ENCODE measurements at places on chromosomes 7 and 10.

DNA sequence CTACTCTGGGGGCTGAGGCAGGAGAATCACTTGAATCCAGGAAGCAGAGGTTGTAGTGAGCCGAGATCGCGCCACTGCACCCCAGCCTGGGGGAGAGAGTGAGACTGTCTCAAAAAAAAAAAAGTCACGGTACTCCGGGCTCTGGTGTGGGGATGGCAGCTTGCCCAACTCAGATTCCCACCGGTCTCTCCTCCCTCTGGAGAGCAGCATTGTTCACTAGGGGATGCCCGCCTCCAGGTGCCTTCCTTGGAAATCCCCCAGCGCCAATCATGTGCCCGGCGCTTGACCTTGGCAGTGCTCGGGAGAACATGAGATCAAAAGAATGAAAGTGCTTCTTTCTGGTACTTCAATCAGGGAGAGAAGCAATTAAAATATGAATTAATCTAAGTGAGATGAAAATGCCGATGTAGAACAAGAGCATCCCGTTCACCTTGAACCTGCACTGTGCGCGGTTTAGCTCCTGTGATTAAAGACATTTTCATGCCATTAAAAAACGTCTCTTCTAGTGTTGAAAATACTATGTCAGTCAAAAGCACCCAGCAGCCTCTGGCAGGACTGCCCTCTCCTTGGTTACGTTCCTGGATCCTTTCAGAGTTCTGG is 1127.3 kb upstream of the AUTS2 start:
- no peak for DNase-seq

- no peak for DNase-seq
Observed at GRCh38 chr10:104345941-104346340, 7.7 kb upstream of the ITPRIP start.

DNA sequence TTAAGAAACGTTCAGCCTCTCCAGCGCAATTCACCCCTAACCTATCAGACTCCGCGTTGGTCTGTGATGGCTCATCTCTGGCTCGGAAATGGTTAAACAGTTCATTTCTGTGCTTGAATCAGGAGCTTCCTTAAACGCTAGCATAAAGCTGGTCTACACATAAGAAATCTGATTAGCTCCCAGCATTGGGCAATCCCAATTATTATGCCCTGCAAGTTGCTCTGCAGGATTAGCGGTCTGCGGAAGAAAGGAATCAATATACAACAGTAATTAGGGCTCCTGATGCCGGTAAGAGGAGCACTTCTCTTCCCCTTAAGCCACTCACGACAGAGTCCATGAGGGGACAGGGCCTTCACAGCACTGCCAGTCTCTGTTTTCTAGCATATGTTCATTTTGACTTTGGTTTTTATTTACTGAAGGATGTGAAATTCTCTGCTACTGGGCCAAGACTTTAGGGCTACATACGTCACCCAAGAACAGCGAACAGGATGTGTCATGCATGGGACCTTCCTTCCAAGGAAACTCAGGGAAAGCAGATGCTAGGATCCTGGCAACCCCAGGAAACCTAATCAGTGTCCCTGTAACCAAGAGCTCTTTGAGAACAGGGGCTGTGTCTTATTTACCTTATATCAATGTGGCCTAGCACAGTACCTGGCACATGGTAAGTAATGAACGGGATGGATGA is 324.4 kb downstream of the KCNMA1 start:
- DNase-seq = no peak

DNA sequence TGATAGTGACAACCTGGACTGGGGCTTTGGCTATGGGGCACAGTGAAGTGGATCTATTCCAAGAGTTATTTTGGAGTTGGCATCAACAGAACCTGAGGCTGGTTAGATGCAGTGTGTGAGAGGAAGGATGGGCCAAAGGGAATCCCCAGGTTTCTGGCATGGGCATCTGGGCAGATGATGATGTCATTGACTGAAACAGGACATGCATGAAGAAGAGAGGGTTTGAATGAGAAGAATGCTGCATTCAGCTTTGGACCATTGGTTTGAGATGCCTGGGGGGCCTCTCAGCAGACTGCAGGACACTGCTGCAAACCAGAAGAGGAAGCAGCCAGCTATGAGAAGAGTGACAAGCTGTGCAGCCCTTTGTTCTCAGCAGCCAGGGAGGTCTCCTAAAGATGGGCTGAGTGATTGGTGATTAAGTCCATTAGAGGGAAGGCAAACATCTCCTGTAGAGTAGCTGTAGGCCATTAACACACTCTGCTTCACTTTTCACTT is 23.1 kb upstream of the PIK3CG start:
- DNase-seq = no peak

- no peak for DNase-seq
Observed at GRCh38 chr7:36180121-36180520, 27.1 kb downstream of the EEPD1 start.

DNA sequence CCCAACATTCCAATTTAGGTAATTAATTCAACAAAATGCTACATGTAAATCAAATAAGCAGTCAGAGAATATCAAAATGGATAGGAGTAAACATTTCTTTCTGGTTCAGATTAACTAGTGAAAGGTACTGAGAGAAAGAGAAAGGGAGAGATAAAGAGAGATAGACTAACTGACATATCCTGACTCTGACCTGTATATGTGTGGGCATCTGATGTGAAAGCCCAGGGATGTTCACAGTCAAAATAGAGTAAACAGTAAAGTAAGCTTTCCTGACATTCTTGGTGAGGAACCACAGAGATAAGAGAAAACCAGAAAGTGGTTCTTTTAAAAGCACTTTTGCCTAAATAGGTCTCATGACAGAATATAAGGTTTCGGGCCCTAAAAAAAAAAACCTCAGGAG is 37.5 kb upstream of the ANK3 start:
- no peak for DNase-seq

DNA sequence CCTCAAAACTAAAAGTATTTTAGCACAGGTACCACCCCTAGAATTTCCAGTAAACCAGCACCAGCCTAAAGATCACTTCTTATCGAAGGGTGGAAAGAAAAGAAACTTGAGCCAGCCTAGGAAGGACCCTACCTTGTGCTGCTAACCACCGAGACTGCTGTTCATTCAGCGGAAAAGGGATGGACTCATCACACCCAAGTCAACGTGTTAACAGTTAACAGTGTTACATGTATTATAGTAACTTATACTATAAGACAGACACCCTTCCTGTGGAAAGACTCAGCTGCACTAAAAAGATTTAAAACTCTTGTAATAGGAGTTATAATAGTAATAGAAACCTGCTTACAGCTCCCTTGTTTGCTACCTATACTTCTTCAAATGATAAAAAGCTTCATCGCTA is 39.8 kb downstream of the MINDY4 start:
- DNase-seq = no peak

- no peak for DNase-seq
Observed at GRCh38 chr10:103884681-103885139, 29.3 kb upstream of the SH3PXD2A start.

DNA sequence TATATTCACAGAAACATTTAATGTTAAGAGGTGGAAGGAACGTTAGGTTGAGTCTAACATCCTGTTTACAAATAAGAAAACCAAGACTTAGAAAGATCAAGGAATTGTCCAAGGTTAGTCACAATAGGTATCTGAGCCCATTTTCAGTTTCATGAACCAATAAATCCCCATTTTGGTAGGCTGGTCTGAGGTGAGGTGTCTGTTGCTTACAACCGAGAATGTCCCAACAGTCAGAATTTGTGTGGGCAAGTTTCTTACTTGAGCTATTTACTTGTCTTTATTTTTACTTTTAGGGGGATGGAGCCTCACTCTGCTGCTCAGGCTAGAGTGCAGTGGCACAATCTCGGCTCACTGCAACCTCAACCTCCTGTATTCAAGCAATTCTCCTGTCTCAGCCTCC is 23.6 kb downstream of the PANK1 start:
- no peak for DNase-seq

DNA sequence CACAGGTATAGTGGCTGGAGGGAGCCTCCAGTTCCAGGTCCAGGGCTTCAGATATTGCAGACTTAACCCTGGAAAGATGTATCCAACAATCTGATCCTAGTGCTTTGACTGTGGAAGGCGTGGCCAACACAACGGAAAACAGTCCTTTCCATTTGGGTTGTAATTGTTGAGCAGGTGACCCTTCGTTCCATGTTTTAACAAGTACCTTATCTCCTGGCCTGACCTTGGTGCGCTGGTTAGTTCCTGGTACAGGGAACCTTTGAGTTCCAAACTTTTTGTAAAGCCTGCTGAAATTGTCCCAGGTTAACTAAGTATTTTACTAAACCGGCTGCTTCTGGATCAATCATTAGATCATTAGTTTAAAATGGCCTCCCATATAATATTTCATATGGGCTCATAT is 23.9 kb upstream of the GIMAP6 start:
- no peak for DNase-seq

DNA sequence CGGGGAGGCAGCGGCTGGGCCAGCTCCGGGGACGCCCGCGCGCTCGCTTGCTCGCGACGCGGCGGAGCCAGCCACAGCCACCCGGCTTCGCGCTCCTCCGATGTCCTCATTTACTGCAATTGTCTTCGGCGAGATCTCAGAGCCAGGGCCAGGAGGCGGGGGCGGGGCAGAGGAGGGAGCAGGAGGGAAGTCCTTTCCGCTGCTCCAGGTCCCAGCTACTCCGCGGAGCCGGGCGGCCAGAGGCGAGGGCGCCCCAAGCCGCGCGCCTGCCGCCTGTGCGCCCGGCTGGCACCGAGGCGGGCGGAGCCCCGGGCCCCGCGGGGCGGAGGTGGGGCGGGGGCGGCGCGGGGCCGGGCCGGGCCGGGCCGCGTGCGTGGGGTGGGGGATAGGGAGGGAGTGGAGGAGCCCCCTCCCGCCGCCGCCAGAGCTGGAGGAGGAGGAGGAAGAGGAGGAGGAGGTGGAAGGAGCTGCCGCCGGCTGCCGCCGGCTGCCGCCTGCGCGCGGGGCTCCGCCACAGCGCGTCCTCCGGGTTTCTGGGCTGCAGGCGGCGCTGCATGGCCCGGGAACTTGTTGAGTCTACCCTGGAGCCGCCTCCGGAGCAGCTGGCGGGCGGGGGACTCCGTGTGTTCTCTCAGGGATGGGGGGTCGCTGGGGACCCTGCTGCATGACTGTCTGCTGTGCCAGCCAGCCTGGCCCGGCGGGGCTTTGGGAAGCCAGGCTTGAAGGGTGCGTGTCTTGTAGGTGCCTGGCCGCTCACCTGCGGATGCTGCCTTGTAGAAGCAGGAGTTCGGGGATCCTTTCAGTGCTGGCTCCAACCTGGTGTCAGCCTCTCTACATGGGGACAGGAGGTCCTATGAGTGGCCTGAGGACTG is at the start of gene INSYN2A:
TSS of gene INSYN2A (minus strand) at position 310 of the 872 bp plus-strand sequence. CDS start 20,196 bp downstream, outside the sequence.
- no peak for DNase-seq

GRCh38 chr10:4775808-4776207 is 50.2 kb upstream of the AKR1E2 start:
- no peak for DNase-seq

DNA sequence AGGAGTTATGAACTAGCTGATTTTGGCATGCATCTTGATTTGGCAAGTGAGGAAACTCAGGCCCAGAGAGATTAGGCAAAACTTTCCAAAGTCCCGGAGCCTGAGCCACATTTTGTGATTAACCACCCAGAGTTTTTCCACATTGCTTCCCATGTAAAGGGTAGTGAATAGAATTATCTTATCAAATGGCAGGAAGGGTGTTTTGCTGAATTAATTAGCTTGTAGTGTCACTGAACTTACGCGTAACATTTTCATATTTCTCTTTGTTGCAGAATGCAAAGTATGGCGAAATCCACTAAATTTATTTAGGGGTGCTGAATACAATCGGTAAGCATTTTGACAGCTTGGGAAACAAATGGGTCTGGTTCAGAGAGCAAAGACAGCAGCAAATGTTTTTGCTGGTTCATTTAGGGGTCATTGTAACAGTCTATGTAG is 176.2 kb downstream of the ST7 start:
- DNase-seq = no peak
